ENCODE measurements at places on chromosomes 12 and 14. TPM values are rescaled to one million over a fixed set of nuclear protein-coding genes. Genes with fewer than 3 reads are reported as not detected.
A peak's percentile ranks its signal among the peaks of the same experiment; 100 is the strongest.

GPR132 gene
- 0.45 TPM for polyA plus RNA-seq

DNA sequence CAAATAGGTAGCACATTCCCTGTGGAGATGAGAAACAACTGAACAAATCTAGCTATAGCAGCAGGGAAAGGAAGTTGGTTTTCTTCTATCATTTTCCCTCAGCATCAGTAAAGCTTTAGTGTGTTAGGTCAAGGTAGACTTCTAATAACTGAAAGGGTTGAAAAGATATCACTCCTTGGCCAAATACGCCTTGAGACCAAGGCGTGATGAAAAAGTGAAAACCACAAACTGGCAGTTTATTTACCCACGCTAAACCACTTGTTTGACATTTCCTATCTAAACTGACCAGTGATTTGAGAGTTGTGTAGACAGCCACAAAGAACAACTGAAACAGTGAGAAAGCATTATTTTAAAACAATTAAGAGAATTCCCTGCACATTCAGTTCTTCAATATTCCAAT is 99.6 kb upstream of the SOX5 start:
- no peak for DNase-seq

DNA sequence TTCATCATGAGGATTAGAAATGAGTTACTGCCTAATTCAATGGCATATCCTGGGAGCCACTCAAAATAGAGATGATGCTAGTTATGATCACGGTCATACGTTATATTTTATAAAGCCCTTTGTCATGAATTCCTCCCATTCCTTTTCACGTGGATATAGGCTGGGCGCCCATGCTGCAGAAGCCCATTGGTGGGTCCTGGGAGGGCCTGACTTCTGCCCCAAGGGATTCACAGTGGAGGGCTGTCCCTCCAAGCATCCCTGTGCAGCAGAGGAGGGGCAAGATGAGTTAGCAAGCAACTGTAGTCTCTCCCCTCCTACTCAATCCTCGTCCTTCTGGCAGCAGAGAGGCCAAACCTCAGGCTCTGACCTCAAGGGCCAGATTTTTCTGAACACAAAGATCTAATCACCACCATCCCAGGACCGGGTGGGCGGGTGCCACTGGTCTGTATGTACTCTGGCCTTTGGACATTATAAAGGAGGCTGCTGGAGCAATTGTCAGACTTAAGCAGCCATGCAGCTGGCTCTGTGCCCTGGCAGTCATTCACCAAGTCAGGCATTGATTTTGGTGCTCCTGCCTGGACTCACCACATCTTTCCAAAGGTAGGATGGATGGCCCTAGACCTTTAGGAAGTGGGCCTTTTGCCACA is 8.6 kb downstream of the GLTP start:
- DNase-seq, result no peak

DNA sequence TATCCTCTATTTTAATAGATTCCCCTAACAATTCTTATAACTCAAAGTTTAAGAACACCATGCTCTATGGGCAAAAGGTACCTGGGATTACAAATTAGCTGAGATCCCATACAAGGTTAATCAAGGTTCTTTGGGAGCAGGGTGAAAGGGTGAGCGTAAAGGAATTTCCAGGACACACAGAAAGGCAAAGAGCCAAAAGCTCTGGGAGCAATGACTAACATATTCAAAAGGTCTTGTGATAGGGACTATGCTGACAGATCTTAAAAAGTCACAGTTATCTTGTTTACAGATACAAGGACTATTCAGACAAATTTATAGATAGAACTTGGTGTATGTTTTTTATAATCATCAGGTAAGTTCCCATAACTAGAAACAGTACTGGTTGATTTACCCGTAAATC is 19.5 kb upstream of the PPFIBP1 start:
- no peak for DNase-seq

- peak; percentile 89 for DNase-seq
Measured at GRCh38 chr14:23352506-23353432, at the start of gene SLC22A17. Gene SLC22A17, minus strand, starts transcription at chr14:23352887.

APOF gene
- not detected for polyA plus RNA-seq

All from ovary (tissue), 10 donors.